Smooth muscle cell of bladder (primary cell): ENCODE measurements at places on chromosomes 2 and 18. TPM values are rescaled to one million over a fixed set of nuclear protein-coding genes. Genes with fewer than 3 reads are reported as not detected.

Gene SPATA3
- total RNA-seq, result not detected in 2 replicates

Gene CEBPZOS
- 9.1 and 9.4 TPM in 2 replicates for total RNA-seq

Gene IL36G
- total RNA-seq, result not detected in 2 replicates

Gene PXDN
- 254 and 356 TPM in 2 replicates for total RNA-seq

Gene PDCD1
- not detected in 2 replicates for total RNA-seq

Gene KCMF1
- 51.6 and 77.2 TPM in 2 replicates for total RNA-seq

Gene TXNDC2
- total RNA-seq, result under 0.01 TPM in 2 replicates

Gene UGT1A10
- total RNA-seq, result 0.43 and 0.83 TPM in 2 replicates

Gene VAMP8
- total RNA-seq, result 1.8 and 3.0 TPM in 2 replicates

Gene ABCG5
- total RNA-seq, result not detected in 2 replicates

Gene TFCP2L1
- total RNA-seq, result under 0.01 TPM in 1 of 2 replicates, not detected in the other

Gene CMPK2
- 0.37 and 0.43 TPM in 2 replicates for total RNA-seq

Gene SCN3A
- 1.00 and 3.1 TPM in 2 replicates for total RNA-seq
